ENCODE measurements at places on chromosomes 2 and 18.

DNA sequence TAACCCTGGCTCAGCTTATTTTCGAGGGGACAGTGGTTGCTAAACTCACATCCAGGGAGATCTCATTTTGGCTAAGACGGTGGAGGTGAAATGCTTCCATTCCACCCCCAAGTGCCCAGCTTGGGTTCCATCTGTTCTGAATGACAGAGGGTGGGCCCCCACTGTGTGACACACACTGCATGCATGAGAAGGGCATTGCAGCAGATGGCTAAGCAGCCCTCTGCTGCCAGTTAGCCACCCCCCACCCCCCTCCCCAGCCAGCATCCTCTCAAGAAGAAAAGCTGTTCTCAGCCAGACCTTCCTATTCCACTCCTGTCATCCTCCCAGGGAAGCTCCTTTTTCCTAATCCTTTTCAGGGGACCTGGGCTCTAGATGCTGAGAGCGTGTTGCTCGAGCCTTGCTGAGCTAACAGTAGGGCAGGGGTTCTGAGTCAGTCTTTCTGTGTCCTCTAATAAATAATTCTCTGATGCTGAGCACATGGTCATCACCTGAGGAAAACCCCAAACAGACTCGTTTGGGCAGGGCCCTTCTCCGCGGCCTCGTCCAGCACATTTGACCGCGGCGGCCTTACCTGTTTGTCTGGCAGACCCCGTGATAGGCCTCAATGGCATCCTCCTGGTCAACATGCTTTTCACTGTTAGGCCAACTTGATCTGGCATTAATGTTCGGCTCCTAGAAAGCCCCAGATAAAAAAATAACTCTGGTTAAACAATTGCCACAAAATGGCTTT lies 49.5 kb upstream of the ACAA2 start:
- DNase-seq, result no peak

DNA sequence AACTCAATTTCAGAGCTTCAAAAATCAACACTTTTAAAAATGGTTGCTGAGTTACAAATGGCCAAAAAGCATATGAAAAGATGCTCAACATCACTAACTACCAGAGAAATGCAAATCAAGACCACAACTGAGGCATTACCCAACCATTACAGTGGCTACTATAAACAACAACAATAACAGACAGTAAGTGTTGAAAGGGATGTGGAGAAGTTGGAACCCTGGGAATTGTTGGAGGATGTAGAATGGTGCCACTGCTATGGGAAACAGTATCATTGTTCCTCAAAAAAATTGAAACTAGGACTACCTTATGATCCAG lies 173.3 kb upstream of the SPRED2 start:
- DNase-seq, result no peak

DNA sequence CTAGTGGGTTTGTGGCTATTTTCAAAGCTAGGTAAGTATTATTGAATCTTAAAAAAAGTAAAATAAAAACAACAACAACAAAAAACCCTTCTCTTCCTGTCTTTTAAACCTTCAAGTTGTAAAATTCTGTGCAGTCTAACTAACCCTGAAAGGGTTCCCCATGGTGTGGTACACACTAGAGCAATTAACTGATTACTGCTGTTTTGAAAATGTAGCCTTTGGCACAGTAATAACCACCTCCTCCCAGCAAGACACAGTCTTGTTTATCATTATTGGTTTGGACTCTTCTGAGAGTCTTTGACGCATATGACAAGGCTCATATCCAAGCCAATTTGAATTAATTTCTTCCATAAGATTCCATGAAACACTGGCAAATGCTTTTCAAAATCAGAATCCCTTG lies 2184.6 kb upstream of the PIK3C3 start:
- no peak for DNase-seq

GRCh38 chr2:8993902-8994278 lies 9.6 kb downstream of the MBOAT2 start:
- peak; percentile 92 for DNase-seq

DNA sequence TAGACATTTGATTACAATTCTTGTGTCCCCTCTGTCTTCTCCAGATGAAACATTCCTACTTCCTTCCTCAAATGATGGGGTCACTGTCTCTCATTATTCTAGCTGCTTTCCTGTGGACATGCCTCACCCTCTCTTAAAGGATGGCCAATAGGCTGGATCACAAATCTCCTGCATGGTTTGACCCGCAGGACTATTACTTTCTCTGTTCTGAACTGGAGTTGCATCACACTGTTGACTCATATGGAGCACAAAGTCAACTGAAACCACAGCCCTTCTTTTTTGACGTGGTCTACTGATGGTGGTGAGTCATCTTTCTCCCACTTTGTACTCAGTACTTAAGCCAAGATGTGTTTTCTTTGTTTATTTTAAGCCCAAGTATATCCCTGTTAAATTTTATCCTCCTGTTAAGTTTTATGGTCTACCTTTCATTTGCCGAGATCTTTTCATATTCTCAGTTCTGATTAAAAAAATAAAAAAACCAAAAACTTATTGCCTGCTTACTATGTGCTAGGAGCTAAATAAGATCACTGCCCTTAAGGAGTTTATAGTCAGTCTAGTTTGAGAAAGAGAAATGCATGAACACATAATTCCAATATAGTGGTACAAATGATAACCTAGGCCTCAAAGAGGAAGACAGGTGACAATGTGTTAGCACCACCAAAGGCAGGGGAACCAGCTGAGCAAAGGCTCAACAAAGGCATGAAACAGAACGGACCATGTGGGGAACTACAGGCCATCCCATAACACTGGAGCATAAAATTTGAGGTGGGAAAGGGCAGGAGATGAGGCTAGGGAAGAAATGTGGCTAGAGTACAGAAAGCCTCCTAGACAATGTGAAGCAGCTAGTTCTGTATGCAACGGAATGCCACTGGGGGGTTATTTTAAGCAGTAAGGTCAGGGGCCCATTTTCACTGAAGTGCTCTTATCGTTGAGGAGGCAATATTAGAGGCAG lies 67.6 kb upstream of the ZFP36L2 start:
- peak; percentile 97 for DNase-seq

GRCh38 chr2:108853421-108853820 lies 66.8 kb downstream of the CCDC138 start:
- no peak for DNase-seq

- no peak for DNase-seq
Observed at GRCh38 chr18:13580991-13581390, 145.4 kb downstream of the FAM210A start.

GRCh38 chr2:109513749-109514588 lies 99.8 kb downstream of the SEPTIN10 start:
- peak; percentile 72 for DNase-seq

DNA sequence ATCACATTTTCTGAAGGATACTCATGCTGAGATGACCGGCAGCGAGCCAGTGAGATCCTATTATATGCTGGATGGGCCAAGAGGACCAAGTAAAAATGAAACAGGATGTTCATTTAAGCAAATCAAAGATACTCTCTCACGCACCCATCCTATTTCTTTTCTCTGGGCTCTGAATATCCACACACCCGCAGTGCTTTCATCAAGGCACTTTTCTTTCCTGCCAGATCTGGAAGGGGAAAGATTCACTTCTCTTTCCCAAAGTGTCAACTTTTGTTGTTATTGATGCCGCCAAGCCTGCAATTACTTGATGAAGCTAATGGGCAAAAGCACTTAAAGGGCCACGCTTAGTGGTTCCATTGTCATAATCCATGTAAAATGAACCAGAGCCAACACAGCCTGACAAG lies 191.9 kb upstream of the CHAC2 start:
- no peak for DNase-seq

DNA sequence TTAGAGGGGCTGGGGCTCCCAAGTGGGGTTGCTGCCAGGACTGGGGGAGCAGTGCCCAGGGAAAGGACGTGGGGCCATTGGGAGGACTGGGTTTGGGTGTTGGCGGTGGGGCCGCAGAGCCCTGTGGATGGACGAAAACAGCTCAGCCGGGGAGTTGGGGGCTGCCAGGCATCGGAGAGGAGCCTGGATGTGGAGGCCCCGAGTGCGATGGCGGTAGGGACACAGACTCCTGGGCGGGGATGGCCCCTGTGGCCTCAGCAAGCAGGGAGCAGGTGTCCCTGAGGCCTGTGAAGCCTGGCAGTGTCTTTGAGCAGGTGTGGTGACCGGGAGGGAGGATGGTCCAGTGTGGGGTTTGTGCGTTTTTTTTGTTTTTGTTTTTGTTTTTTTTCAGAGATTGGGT lies 13.3 kb downstream of the CTDP1 start:
- DNase-seq, result no peak

DNA sequence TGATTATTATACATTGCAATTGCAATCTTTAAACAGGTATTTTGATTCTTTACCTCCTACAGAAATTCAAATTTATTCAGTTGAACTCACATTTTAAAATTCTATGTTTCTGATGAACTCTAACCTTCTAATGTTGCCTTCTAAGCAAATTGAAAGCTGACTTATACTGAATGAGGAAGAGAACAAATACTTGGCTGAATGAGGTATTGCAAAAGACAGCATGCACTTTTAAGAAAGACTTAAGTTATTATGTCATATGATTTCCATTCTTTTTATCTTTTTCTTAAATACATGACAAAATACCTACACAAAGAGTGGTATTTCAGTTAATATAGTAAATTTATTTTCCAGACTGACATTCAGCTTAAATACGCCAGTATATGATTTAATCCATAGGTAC lies 64.7 kb downstream of the FAM228A start:
- DNase-seq, result no peak

DNA sequence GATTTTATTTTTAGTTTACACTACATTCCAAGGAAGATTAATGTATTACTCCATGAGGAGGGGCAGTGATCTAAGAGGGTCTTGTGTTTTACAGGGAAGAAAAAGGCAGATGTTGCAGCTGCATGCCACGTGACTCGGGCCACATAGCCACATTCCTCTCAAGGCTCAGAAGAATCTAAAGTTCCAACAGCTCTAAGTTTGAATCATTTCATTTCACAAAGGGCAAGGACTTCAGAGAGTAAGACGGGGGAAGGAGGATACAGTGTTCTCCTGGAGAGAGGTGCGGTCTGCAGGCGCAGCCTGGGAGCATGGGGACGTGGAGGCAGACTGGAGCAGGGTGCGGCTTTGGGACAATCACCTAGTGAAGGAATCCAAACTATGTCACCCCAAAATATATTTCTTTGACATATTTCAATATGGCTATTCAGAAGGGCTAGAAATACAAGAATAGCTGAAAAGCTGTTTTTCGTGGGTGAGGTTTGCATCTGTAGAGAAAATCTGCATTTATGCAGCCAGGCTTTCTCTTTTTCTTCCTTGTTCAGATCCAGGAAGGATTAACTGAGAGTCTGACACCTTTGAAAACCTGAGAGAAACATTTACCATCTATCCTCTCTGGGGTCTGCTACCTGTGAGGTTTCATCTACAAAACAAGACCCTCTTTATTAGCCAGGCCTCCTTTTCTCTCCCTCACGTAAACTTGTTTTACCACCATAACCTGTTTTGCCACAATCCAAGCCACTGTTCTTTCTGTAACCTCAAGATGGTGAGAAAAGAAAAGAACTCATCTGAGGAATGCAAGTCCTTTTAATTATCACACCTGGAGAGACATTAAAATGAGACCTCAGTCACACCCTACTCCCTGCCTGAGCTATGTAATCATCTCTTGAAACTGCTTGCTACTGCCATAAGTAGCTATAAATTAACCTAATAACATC lies 165.1 kb upstream of the NDUFV2 start:
- no peak for DNase-seq

DNA sequence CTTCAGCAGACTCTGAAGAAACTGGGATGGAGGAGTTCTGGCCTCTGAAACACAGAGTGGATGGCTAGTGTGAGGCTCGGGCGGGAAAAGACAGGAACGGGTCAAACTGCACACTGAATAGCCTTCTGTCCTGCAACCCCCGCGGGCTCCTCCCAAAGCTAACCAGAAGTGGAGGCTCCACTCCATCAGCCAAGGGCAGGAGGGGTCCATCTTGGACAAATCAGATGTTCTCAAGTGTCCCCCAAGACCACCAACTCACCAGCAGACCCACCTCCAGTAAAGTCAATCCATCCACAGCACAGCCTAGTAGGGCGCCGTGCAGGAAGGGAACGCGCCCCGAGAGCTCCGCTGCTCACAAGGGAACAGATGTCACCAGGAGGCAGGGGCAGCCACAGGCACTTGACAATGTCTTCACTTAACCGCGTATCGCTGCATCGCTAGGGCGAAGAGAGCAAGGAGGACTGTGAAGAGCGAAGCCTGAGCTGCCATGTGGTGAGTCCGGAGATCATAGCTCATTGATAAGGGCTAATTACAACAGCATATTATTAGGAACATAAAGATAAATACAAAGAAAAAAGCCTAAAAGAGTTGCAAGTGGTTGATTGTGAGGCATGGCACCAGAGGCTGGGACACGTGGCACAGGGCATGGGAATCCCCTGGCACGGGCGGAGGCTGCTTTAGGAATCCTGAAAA lies 494.6 kb upstream of the MYT1L start:
- no peak for DNase-seq

DNA sequence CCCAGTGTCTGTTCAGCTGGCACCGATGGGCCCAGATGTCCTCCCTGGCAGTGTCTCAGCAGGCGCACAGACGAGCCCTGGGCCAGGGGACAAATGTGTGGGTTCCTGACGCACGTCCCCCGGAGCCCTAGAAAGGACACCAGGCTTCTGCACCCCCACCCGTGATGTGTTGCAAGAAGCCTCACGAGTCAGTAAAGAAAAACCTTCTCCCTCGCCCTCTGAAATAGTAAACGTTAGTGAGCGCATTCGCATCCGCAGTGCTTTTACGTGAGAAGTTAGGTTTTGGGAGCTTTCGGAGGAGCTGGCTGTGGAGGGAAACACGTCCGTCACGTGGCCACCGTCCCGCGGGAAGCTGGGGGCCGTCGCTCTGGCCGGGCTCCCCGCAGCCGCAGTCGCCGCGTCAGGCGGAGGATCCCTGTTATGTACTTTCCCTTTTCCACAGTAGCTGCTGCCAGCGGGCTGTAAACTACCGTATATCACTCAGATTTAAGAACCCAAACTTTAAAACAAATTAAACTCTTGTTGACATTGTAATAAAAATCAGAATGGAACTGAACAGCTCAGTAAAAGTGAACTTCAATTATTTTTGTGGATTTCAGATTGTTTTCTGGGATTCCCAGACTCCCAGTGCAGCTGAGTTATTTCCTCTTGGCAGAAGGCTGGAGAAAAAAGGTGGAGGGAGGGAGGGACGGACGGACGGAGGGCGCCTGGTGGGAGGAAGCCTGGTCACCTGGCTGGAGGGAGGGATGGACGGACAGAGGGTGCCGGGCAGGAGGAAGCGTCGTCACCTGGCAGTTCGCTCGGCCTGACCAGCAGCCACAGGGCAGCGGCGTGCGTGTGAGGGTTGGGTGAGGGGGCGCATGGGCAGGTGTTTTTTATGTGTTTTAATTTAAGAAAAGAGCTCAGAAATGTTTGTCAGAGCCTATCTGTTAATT lies 112.1 kb downstream of the NFATC1 start:
- no peak for DNase-seq

GRCh38 chr2:64688909-64689308 lies 35.2 kb upstream of the SERTAD2 start:
- no peak for DNase-seq

GRCh38 chr2:239288951-239289511 lies 111.8 kb downstream of the HDAC4 start:
- no peak for DNase-seq

GRCh38 chr2:231573698-231574421 lies 18.8 kb upstream of the TEX44 start:
- DNase-seq, result no peak

DNA sequence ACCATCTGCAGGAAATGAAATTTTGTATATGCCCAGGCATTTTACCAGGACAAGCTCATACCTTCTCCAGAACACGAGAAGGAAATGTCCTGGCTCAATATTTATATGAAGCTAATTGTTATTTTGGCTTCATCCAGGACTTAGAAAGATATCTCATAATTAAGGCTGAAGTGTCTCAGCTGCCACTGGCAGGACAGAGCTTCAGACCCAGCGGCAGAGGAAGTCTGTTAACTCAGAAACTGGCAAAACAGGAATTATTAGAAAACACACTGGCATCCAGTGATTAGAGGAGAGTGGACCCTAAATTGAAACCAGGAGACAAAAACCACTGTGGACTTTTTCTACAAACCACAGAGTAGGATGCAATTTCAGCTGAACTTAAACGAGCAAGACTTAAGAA lies 329.7 kb downstream of the CYRIA start:
- no peak for DNase-seq

Data from MCF 10A (cell line).